ENCODE measurements at places on chromosomes 12 and 14. TPM values are rescaled to one million over a fixed set of nuclear protein-coding genes. Genes with fewer than 3 reads are reported as not detected.
A peak's percentile ranks its signal among the peaks of the same experiment; 100 is the strongest.

Gene SVOP
- total RNA-seq = not detected

Gene TMEM30B
- 4.0 TPM for total RNA-seq

Gene CLEC12A
- 7.5 TPM for total RNA-seq

DNA sequence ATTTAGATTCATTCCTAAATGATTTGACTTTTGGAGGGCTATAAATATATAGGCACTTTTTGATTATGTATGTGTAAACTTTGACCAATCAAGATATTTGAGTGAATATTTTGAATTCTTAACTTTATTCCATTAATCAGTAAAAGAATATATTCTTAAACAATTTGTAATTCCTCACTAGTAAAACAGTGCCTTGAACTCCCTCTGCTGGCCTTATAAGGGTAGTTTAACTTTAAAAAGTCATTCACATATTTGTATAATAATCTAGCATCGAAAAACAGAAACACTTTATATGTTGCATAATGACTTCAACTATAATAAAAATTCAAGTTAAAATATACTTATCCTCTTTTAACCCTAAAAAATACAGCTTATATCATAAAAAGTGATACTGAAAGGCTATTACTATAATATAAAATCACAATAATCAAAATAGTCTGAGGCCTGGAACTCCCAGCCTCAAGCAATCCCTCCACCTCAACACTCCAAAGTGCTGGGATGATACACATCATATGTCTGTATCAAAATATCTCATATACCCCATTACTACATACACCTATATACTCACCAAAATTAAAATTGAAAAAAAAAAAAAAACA lies 31.2 kb downstream of the CCDC59 start:
- DNase-seq = no peak

- no peak for DNase-seq
Observed at GRCh38 chr12:104649921-104650320, 193.2 kb downstream of the CHST11 start.

- DNase-seq = no peak
Observed at GRCh38 chr12:120599672-120600552, 18.7 kb upstream of the POP5 start.

DNA sequence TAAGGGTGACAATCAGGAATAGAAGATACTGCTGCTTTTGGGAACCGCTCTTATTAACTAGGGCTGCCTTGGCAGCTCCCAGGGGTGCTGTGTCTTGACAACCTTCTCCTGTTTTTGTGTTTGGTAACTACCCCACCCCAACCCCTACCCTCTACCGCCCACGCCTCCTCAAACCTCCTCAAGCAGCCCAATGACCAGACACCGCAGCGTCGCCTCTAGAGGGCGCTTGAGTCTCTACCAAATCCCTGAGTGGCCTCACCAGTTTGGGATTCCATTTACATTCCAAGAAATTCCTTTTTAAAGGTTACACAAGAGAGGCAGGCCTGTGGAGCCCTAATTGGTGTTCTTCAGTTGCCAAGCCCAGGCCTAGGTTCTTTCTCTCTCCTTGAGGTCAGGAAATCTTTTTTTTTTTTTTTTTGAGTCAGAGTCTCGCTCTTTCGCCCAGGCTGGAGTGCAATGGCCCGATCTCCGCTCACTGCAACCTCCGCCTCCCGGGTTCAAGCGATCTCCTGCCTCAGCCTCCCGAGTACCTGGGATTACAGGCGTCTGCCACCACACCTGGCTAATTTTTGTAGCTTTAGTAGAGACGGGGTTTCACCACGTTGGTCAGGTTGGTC lies 72.4 kb upstream of the USP44 start:
- DNase-seq = no peak

- DNase-seq = no peak
Observed at GRCh38 chr14:77375973-77376770, 722 bp downstream of the TMED8 start.

GRCh38 chr14:99173086-99173485 lies 98.9 kb downstream of the BCL11B start:
- DNase-seq = peak; percentile 41

DNA sequence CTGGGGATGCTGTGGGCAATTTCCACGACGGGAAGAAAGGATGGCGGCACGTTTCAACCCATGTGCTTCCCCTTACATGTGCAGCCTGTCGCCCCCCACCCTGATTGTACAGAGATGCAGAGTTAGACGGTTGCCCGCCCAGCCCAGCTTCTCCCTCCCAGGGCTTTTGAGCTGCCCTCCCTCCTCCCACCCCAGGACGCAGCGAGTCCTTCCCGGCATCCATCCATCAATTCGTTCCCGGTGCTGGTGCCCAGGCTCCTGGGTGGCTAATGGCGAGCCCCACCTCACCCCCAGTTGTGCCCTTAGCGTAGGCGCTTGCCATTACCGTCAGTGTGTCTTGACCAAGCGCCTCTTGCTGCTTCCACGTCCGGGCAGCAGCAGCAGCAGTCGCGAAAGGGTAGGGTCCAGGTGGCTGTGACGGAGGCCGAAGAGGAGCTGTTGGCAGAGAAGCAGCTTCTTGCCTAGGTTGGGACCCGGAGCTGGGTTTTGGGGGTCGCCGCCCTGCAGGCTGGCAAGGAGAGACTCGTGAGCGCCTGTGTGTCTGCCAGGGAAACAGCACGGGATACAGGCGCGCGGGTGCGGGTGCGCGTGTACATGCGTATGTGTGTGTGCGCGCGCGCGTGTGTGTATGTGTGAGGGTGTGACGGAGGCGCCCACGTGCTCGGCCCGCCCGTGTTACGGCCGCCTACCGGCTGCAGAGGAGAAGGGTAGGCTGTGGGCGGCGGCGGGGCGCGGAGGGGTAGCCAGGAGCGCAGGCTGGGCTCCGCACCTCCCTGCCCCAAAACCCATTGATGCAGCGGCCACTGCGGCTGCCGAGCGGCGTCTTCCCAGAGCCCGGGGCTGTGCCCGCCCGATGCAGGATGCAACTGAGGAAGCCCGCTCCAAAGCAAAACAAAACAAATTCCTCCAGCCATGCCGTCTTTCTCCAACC lies at the start of gene SLC6A15:
TSS of gene SLC6A15 (minus strand) at position 602 of the 931 bp plus-strand sequence. CDS start 20,679 bp downstream, outside the sequence.
- DNase-seq = no peak

DNA sequence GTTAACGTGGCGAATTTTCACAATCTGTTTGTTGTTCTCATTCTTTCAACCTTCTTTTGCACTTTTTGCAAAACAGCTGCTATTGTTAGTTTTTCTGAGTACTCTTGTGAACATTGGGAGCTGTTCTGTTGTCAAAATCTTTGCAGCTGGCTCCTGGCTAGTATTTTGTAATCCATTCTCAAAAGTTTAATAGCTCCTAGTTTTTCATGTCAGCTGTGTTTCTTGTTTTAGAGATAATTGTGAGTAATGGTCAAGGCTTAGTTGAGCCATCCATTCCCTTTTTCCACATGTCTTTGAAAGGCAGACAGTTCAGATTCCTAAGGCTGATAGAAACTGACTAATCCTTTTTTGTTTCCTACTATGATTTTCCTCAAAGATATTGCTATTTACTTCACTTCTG lies 39.1 kb upstream of the CRADD start:
- DNase-seq = no peak

- no peak for DNase-seq
Observed at GRCh38 chr12:5581616-5582015, 149.7 kb downstream of the NTF3 start.
